GF-D8 (cell line): ENCODE measurements at places on chromosomes 6 and 20.

DNA sequence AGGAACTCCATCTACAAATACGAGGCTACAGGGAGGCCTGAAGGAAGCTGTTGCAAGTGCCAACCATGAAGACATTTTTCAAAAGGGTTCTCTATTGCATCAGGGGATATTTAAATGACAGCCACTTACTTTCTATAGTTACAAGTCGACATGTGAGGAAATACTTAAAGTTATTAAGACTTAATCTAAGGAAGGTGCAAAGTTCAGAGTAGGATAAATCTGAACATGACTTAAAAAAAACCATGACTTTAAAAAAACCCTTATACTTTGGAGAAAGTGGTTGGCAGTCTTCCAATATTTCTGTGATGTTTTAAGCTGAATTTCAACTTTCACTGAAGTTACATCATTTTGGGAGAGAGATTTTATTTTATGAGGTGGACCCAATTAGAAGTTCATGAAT, 56.3 kb upstream of the EMILIN3 start:
- no peak for DNase-seq

GRCh38 chr6:28737750-28738395, 185.9 kb downstream of the TRIM27 start:
- DNase-seq, result no peak

DNA sequence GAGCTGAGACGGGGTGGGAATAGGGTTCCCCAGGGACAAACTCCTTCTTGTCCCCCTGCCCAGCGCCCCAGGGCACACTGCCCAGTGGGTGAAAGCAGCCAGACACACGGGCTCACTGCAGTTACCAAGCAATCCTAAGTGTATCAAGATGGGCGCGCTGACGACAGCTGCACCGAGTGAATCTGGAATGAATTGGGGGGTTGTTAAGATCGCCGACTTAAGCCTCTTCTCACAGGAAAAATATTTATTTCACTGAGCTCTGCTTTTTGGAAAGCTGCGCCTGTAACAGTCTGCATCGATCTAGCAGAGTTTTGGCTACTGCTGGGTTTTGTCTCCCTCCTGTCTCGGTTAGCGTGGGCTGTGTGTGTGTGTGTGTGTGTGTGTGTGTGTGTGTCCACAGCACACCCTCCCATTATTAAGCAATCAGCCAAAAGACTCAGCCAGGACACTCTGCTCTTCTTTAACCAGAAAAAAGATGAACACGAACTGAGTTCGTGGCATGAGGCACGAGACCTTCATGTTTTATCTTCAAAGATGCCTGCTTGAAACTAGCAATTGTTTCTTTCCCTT, 35.9 kb downstream of the RIPOR3 start:
- DNase-seq, result no peak

DNA sequence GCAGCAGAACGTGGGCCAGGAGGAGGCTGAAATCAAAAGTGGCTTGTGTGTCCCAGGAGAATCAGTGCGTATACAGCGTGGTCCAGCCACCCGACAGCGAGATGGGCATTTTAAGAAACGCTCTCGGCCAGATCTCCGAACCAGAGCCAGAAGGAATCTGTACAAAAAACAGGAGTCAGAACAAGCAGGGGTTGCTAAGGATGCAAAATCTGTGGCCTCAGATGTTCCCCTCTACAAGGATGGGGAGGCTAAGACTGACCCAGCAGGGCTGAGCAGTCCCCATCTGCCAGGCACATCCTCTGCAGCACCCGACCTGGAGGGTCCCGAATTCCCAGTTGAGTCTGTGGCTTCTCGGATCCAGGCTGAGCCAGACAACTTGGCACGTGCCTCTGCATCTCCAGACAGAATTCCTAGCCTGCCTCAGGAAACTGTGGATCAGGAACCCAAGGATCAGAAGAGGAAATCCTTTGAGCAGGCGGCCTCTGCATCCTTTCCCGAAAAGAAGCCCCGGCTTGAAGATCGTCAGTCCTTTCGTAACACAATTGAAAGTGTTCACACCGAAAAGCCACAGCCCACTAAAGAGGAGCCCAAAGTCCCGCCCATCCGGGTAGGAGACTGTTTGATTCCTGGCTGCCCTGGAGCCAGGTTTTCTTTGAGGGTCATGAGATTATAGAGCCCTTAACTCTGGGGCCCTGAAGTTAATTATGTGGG, 75.3 kb downstream of the ASXL1 start:
- DNase-seq, result no peak

DNA sequence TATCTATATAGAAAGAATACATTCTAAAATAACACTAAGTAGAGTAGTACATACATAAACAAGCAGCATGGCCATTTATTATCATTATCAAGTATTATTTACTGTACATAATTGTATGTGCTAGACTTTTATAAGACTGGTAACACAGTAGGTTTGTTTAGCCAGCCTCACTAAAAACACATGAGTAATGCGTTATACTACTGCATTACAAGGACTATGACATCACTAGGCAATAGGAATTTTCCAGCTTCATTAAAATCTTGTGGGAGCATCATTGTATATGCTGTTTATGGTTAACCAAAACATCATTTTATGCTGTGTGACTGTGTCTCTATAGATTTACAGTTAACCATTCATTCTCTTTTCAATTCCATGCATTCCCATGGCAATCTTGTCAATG, 131.7 kb upstream of the HDGFL1 start:
- DNase-seq, result no peak

GRCh38 chr6:168091381-168092264, 12.6 kb upstream of the FRMD1 start:
- DNase-seq, result no peak
